Epithelial cell of proximal tubule (primary cell): ENCODE measurements at places on chromosomes 1 and 21. TPM values are rescaled to one million over a fixed set of nuclear protein-coding genes. Genes with fewer than 3 reads are reported as not detected.

FCRLA gene
- total RNA-seq: 0.35 TPM in 1 of 2 replicates, not detected in the other

DNA sequence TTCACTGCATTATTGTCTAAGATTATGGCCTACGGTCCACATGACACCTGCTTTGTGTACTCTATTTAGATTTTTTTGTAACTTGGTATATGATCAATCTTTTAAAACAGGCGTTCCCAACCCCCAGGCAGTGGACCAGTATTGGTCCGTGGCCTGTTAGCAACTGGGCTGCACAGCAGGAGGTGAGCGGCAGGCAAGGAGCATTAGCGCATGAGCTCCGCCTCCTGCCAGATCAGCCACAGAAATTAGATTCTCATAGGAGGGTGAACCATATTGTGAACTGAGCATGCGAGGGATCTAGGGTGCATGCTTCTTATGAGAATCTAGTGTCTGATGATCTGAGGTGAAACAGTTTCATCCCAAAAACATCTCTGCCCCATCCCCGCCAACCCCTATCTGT is 228.4 kb upstream of the NR5A2 start:
- no peak for DNase-seq

DNA sequence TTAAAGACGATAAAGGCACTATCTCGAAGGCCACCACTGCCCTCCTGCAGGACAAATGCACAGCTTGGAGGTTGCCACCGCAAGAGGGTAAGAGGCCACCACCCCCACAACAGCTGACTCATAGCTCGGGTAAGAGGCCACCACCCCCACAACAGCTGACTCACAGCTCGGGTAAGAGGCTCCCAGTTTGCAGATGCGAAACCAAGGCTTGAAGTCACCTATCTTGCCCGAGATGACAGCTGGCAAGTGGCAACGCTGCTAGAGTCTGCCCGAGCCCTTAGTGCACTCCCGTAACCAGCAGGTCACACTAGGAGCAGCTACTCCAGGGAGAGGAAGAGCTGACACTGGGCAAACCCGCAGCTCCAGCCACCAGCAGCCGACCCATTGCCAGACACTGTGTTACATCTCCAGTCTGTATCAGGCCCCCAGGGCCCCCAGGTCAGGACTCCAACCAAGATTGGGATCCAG is 17.1 kb upstream of the SPSB1 start:
- DNase-seq: no peak

GRCh38 chr1:87790756-87791155 is 462.1 kb downstream of the LMO4 start:
- DNase-seq: no peak

DNA sequence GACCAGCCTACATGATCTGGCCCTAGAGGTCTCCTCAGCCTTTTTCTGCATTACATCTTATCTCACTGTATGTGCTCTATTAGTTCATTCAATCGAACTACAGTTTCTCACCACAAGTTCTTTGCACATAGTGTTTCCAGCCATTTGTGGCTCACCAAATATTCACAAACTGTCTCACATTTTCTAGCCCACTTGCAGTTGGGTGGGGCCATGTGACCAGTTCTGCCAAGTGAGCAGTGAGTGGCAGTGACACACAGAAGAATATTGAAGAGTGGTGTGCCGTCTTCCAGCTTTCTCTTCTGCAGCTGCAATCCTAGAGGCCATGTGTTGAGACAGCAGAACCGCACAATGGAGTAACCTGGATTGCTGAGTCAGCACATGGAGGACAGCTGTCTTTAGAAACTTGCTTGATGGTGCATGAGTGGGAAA is 103.2 kb upstream of the ZNF644 start:
- DNase-seq: no peak
